ENCODE measurements at places on chromosomes 16 and 17.
A peak's percentile ranks its signal among the peaks of the same experiment; 100 is the strongest.

GRCh38 chr16:84088695-84089395 is 27.9 kb downstream of the MBTPS1 start:
- no peak for DNase-seq

GRCh38 chr17:4721203-4722135 is 9.8 kb upstream of the MED11 start:
- DNase-seq, result peak; percentile 46

GRCh38 chr17:80443498-80443897 is 28.5 kb downstream of the ENDOV start:
- DNase-seq, result no peak

DNA sequence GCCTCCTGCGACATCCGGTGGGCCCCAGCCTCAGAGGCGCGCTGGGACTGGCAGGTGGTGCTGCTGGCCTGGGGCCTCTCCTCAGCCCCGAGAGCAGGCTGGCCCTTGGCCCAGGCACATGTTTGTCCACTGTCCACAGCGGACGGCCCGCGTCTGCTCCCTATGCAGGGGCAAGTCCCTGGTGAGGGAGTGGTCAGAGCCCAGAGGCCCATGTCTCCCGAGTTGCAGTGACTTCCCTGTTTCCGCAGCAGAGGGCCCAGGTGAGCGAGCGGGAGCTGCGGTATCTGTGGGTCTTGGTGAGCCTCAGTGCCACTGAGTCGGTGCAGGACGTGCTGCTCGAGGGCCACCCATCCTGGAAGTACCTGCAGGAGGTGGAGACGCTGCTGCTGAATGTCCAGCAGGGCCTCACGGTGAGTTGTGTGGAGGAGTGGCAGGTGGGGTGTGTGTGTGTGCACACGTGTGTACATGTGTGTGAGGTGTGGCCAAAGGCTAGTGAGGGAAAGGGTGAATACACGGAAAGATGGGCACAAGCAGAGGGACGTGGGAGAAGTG is 10.4 kb downstream of the IL34 start:
- DNase-seq, result no peak

DNA sequence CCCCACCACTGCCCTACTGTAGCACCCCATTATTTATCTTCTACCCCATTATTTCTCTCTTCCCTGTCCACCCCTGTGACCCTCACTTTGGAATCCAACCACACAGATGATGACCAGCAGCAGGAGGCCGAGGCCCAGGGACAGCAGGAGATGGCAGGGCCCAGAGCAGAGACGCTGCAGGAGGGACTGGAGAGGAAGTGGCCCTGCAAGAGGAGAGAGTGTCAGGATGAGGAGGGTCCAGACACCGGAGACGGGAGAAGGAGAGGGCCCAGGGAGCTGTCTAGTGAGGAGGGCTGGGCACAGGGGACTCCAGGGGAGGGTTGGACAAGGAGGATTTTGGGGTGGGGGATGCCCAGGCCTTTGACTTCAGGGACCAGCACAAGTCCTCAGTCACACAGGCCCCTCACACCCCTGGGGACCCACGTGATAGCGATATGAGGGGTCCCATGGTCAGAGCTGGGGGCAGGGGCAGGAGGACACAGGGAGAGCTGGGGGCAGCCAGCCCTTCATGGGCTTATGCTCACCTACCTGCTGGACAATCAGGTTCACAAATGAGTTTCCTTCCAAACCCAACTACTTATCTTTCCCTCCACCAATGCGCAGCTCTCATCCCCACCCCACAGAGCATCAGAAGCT is 2.0 kb downstream of the CLEC10A start:
- no peak for DNase-seq

DNA sequence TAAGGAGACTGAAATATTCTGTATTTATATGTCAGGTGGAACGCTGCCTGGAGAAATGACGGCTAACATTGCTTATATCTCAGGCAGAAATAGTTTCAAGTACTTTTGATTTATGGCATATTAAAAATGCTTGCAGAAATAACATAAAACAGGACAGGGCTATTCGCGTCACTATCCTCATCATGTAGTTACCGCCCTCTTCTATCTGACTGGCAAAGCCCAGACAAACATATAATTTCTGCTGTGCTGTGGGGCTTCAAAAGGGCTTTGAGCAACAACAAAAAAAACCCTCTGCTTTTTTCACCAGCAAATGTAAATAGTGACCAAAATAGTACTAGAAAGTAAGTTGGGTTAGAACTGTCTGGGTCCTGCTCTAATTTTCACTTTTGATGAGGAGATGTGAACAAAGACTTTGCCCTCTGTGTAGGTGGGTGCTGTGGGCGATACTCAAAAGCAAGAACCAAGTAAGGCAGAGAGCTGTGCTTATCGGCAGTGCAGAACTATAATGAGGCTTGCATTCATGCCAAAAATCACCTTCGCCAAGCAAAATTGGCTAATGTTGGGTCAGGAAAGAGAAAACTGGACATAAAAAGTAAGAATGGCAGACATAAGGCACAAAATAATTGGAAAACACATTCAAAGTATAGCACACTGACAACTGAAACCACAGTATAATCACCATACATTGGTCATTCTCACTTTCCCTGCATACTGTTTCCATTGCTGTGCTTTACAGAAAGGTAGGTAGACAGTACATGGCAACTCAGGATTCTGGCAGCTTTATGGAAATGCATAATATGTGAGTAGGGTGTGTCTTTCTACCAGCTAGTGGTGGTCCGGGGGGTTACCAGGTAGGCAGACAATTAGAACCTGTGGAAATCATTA is 151.2 kb upstream of the AXIN2 start:
- no peak for DNase-seq

GRCh38 chr16:66324815-66325515 is 41.5 kb upstream of the CDH5 start:
- peak; percentile 9 for DNase-seq

DNA sequence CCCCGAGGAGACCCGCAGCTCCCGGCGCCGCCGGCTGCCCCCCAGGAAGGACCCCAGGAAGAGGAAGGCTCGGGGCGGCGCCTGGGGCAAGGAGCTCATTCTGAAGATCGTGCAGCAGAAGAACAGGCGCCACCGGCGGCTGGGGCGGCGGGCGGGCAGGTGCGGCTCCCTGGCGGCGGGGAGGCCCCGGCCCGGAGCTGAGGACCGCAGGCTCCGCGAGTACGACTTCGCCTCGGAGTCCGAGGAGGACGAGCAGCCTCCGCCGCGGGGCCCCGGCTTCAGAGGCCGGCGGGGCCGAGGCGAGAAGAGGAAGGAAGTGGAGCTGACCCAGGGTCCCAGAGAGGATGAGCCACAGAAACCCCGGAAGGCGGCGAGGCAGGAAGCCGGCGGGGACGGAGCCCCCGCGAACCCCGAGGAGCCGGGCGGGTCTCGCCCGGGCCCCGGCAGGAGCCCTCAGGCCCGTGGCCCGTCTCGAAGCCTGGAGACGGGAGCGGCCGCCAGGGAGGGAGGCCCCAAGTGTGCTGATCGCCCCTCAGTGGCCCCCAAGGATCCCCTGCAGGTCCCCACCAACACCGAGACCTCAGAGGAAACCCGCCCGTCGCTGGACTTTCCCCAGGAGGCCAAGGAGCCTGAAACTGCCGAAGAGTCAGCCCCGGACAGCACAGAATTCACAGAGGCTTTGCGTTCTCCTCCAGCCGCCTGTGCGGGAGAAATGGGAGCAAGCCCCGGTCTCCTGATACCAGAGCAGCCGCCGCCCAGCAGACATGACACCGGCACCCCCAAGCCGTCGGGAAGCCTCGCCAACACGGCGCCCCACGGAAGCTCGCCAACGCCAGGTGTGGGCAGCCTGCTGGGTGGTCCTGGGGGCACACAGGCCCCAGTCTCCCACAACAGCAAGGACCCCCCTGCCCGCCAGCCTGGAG is 22.3 kb upstream of the ZFPM1 start:
- no peak for DNase-seq

GRCh38 chr16:1982013-1982433 is 754 bp upstream of the NOXO1 start:
- DNase-seq, result no peak

DNA sequence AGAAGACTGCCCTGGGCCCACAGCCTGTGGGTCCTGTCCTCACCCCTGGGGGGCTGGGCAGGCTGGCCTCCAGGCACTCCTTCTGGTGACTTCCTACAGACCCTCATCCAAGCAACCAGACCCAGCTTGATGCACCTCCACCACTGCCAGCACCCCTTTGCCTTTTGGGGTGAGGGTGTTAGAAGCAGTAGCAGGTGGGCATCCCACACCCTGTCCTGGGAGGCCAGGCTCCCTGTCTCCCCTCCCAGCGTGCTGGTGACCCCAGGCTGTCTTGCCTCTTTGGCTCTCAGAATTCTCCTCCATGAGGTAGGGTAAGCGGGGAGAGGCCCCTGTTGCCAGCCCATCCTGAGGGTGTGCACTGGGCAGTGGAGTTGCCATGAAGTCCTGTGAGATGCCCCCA is 33.4 kb downstream of the B9D1 start:
- no peak for DNase-seq

DNA sequence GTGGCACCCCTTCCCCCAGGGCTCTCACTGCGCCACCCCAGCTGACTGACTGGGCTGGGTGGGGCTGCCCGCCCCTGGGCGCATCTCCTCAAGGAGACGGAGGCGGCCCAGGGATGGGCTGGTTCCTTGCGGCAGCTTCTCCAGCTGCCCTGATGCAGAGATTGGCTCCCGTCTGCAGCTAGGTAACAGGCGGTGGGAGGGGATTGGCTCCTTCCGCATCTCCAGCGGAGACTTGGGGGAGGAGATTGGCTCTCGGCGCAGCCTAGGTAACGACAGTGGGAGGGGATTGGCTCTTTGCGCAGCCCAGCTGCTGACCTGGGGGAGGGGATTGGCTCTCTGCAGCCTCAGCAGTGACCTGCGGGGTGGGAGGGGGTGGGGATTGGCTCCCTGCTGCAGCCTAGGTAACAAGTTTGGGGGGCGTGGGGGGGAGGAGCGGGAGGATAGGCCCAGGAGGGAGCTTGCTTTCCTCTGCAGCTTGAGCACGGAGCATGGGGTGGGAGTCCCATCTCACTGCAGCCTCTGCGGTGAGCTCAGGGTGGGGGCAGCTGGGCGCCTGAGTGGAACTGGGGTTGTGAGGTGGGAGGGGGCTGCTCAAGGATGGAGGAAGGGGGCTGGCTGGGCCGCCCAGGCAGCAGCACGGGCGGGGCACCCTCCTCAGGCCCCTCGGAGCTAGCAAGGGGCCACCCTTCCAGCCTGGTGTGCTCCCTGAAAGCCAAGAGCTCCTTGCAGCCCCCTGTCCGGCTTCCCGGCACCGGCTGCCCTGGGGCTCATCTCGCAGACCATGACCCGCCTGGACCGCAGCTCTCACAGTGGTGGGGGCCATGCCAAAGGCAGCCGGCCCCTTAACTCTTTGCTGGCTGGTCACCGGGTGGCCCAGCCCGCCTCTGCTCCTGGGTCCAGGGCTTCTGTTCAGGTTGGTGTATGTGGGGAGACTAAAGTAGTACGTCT is 6.4 kb downstream of the NFE2L1 start:
- peak; percentile 76 for DNase-seq

DNA sequence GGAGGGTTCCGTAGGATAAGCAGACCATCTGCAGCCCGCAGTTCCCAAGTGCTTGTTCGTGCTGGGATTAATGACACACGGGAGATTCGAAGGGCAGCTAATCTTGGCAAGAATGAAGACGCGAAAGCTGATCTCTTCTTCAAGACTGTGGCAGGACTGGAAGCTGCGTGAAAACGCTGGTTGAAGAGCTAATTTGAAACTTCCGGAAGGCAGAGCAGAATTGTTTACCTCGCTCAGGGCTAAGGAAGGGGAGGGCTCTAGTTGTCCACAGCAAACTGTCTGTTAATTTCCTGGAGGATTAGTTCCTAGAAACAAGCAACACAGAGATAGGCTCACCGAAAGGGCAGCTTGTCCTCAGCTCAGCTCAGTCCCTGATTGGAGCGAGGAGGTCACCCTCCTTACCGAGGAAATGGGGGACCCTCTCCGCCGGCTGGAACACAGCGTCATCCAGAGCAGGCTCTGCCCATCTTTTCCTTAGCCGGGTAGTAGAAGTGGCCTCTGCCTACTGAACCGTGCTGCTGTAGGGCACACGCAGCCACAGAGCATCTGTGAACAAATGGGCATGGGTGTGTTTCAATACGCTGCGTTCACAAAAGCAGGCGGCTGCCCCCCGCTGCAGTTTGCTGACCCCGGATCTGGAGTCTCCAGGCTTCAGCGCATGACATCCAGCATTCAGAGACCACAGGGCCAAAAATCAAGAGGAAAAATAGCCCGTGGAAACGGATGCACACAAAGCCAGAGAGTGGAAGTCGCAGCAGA is 16.7 kb upstream of the BAIAP2 start:
- DNase-seq, result peak; percentile 65

- DNase-seq, result peak; percentile 59
Measured at GRCh38 chr17:28744972-28745785, 1.4 kb downstream of the TRAF4 start.

DNA sequence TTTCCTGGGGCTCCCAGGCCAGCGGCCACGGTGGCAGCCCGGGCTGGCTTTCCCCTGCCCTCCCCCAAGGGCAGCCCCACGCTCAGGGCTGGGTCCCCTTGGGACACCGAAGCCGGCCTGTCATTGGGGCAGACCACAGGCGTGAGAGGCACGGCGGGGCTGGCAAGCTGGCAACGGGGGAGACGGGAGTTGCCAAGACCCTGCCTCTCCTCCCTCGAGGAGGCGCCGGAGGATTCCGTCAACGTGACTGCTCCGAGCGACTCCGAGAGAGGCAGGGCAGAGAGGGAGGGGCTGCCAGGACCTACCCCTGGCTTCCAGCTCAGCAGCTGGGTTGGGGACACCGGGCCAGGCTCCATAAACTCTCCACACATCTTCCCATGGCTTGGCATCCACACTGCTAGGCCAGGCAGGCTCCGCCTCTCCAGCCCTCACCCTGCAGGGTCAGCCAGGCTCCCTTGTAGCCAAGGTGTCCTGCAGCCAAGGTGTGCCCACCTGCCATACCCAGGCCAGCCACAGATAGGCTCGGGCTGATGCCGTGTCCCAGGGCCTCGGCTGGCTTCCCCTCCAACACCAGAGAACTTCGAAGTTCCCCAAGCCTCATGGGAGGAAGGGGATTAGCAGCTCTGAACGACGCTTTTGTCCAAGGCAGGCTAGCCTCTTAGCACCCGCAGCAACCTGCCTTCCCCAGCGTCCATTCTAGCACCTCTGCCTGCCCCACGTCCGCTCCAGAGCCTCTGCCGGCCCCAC is 25.5 kb downstream of the TIMM22 start:
- no peak for DNase-seq

DNA sequence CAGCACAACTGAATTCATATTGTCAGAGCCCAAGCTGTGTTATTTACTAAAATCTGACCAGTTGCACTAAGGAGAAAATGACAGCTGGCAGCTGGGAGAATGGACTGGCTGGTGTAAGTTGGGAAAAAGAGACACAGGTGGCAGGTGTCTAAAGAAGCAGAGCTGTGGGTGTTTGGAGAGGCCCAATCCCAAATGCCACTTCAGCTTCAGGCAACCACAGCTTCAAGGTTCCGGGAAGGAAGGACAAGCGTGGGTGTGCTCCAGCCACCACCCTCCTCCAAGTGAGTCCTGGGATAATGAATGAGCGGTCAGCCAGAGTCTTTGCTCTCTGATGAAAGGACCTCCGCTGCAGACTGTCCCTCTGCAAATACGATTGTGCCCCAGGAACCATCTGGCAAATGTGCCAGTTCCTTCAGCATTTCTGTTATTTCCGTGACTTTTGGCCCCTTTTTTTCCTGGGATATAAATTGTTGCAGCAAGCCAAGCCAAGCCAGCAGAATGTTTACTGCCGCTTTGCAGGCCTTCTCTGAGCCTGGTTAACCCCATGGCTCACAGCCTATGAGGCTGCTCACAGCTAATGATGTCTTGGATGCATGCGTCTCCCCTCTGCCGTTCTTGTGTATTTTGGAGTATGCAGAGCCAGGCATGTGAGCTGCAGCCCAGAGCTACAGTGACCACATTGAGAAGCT is 9.5 kb upstream of the RHBDL3 start:
- DNase-seq, result no peak

All from cardiac fibroblast (primary cell).